ENCODE measurements at places on chromosomes 16 and 17. TPM values are rescaled to one million over a fixed set of nuclear protein-coding genes. Genes with fewer than 3 reads are reported as not detected.
A peak's percentile ranks its signal among the peaks of the same experiment; 100 is the strongest.

DNA sequence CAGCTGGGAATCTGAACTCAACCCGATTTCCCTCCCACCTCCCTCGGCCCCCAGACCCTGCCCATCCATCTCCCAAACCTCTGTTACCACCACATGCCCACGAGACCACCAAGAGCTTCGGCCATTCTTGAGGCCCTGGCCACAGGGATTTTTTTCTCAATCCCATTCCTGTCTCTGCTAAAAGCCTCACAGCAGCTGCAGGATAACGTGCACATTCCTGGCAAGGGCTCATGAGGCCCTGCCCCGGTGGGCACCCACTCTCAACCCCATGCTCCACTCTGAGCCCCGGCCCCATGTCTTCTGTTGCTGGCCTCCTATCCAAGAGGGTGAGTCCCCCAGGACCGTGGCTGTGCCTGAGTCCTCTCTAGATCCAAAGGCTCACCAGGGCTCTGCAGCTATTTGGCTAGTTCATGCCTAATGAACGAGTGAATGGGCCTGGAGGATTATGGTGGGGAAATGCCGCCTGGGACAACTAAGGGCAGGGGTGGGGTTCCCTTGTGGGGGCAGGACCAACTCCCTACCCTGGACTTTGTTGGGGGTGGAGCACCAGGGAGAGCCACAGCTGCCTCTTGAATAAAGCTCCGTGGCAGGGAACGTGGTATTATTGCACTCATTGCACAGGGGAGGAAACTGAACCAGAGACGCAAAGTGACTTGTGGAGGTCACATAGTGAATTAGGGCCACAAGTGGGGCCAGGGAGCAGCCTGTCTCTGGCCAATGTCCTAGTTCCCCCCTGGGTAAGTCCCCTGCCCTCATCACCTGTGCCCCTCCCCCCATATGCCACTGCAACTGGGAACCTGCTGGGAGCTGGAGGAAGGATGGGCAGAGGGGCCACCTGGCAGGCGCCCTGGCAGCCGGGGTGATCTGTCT is 113.8 kb upstream of the SMURF2 start:
- no peak for DNase-seq

GRCh38 chr17:16322636-16323035 is 30.6 kb downstream of the CENPV start:
- DNase-seq = no peak

DNA sequence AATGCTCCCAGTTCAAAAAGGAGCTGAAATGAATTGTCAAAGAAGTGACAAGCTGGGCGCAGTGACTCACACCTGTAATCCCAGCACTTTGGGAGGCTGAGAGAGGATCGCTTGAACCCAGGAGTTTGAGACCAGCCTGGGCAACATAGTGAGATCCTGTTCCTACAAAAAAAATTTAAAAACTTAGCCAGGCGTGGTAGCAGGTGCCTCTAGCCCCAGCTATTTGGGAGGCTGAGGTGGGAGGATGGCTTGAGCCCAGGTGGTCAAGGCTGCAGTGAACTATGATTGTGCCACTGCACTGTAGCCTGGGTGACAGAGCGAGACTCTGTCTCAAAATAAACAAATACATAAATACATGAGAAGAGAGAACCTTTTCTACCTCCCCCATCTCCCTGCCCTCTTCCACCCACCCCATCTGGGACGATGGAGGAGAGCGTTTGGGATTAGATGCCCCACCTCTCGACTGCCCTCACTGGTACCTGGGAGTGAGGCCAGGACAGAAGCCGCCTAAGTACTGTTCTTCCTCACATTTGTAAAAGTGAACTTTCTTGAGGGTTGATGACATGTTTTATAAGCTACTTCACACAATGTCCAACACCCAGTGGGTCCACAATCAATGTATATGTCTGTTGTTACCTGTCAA is 2.4 kb downstream of the IL4R start:
- no peak for DNase-seq

DNA sequence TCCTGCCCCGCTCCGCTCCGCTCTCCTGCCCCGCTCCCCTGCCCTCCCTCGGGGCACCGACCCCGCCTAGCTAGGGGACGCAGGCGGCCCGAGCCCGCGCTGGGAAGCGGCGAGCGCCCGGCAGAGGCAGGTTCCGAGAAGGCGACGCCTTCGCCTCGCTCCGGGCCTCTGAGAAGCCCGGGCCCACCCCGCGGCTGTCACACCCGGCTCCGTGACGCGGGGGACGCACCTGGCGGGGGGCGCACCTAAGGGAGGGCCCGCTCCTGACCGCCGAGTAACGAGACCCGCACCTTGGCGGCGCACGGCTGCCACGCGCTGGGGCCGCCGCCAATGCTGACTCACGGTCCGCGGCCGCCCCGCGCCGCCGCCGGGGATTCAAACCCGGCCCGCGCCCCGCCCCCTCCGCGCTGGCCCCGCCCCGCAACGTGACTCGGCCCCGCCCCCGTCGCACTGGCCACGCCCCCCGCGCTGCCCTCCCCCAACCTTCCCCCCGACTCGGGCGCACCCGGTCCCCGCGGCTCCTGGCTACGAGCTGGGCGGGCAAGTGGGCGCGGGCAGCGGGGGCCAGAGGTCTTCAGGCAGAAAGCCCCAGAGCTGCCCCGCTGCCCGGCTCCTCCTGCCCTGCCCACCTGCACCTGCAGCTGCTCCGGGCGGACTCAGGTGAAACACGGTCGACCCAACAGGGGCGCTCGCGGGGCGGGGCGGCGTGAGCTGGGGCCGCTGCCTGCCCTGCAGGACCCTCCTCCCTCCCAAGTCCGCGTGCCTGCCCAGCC is 27.8 kb downstream of the GNPTG start:
- peak; percentile 22 for DNase-seq

GRCh38 chr17:27462714-27463113 is 6.5 kb downstream of the KSR1 start:
- no peak for DNase-seq

GRCh38 chr16:19294156-19294649 is 8.7 kb downstream of the CLEC19A start:
- peak; percentile 63 for DNase-seq

DNA sequence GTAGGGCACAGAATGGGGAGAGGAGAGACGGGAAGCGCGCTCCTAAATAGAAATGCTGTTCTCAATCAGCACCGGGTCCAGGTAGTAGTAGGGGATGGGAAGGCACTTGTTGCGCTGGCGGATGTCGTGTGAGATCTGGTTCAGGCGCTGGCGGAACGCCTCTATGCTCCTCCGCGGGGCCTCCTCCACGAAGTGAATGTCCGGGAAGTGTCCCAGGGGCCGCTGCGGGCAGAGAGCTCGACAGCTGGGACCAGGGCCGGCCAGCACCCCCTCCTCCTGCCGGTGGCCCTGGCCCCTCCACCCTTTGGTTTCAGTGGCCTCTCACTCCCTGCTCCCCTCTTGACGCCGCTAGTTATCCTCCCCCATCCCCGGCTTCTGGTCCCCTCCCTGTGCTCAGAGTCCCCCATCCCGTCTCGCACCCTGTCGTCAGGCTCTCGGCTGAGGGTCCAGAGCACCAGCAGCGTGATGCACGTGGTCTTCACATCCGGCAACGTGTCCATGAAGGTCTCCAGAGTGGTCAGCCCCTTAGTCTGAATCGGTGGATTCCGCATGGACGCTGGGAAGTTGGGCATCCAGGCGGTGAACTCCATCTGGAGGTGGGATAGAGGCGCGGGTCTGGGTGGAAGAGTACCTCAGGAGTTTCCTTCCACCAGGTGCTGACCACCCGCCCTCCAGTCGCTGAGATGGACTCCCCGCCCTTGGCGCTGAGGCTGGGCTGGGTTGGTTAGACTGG is 14.6 kb downstream of the ALOX12B start:
- DNase-seq = no peak

DNA sequence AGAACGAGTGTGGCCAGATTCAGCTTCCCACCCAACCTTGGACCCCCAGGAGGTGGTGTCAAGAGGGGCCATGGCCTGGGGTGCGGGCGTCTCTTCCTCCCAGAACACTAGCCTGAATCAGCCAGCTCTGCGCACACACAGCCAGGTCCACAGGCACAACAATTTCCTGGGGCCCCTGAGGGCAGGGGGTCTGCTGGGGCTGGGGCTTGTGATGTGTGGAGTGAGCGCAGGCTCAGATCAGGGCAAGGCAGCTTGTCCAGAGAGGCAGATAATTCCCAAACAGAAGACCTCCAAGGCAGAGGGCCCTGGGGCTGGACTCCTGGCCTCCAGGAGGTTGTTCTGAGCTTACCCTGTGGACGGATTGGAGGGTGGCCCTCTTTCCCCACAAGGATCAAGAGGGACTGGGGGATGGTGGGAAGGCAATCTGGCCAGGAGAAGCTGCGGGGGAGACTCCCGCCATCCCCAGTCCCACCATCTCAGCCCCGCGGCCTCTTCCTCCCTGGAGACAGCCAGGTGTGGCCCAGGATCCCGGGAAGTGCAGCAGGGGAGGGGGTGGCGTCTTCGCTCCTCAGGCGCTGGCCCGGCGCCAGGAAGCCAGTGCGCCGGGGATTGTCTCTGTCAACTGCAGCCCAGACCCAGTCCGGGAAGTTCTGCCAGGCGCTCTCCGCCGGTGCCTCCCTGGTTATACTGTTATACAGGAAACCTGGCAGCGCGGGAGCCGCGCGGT is 52.0 kb upstream of the AMZ2 start:
- DNase-seq = no peak

- DNase-seq = peak; percentile 87
These were observed 138.5 kb upstream of the CORO6 start for GRCh38 chr17:29761040-29761761.

- DNase-seq = no peak
These were observed 4.8 kb downstream of the CD2BP2 start for GRCh38 chr16:30350134-30350871.

DNA sequence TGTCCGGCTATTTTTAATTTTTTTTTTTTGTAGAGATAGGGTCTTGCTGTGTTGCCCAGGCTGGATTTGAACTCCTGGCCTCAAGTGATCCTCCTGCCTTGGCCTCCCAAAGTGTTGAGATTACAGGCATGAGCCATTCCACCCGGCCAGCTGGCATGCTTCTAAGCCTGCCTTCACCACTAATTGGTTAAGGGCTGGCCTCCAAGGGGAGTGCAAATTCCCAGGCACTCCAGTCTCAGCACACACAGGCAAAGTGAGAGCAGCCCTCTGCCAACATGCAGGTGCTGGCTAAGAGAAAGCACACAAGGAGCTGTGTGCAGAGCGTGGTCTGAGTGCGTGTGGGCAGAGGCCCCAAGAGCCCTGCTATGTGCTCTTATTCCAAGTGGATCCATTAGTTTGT is 149.8 kb upstream of the HS3ST2 start:
- DNase-seq = no peak

- DNase-seq = no peak
These were observed 122.5 kb downstream of the GAS7 start for GRCh38 chr17:10075919-10076318.

GRCh38 chr16:67431775-67432505 is 1.0 kb downstream of the HSD11B2 start:
- no peak for DNase-seq

- no peak for DNase-seq
These were observed 79.8 kb downstream of the ZDHHC7 start for GRCh38 chr16:84931506-84931905.

DNA sequence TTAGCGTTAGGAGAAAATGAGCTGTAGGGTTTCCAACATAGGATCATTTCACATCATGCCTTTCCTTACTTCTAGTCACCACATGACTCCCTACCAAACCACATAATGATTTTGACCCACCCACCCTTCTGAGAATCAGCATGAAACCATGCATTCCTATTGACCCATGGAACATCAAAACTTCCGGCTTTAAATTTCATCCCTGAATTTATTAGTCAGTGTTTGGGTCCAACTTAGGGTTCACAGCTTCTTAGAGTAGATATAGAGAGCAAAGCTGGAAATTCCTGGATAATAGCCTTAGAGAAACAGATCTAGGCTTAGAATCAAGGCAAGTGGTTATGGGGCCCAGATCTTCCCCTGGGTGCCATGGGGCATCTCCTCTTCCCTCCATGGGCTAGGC is 162.6 kb downstream of the TOX3 start:
- no peak for DNase-seq

- no peak for DNase-seq
These were observed at the start of gene ASIC2 for GRCh38 chr17:33292981-33293867. TSS of gene ASIC2 (minus strand) at chr17:33293295.

DNA sequence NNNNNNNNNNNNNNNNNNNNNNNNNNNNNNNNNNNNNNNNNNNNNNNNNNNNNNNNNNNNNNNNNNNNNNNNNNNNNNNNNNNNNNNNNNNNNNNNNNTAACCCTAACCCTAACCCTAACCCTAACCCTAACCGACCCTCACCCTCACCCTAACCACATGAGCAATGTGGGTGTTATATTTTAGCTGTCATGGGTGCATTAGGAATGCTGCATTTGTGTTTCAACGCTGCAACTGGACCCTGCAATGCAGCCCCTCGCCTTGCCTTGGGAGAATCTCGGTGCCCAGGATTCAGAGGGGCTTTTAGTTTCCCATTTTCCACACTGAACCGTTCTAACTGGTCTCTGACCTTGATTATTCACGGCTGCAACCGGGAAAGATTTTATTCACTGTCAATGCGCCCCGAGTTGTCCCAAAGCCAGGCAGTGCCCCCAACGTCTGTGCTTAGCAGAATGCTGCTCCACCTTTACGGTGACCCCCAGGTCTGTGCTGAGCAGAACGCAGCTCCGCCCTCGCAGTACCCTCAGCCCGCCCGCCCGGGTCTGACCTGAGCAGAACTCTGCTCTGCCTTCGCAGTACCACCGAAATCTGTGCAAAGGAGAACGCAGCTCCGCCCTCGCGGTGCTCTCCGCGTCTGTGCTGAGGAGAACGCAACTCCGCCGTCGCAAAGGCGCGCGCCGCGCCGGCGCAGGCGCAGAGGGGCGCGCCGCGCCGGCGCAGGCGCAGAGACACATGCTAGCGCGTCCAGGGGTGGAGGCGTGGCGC is 43.3 kb downstream of the POLR3K start:
- no peak for DNase-seq

GRCh38 chr16:89367538-89367915 is 122.8 kb downstream of the ANKRD11 start:
- no peak for DNase-seq

GRCh38 chr17:2222901-2223616 is 80.5 kb downstream of the SMG6 start:
- peak; percentile 95 for DNase-seq

Gene SCN4A
- total RNA-seq = under 0.01 TPM

Gene GINS3
- total RNA-seq = 7.2 TPM

Gene ZFPM1
- 1.7 TPM for total RNA-seq

Gene WRAP53
- total RNA-seq = 2.4 TPM

Gene ZSCAN10
- not detected for total RNA-seq

Gene NOTUM
- not detected for total RNA-seq

Gene GLTPD2
- total RNA-seq = not detected

Gene SPSB3
- 37.6 TPM for total RNA-seq

Gene EVI2A
- total RNA-seq = 14.0 TPM

Gene CORO1A
- 22.9 TPM for total RNA-seq

Gene KRTAP9-4
- 1.2 TPM for total RNA-seq

Data from umbilical cord (tissue), 2 donors.